ENCODE measurements at places on chromosomes 5 and 9.

DNA sequence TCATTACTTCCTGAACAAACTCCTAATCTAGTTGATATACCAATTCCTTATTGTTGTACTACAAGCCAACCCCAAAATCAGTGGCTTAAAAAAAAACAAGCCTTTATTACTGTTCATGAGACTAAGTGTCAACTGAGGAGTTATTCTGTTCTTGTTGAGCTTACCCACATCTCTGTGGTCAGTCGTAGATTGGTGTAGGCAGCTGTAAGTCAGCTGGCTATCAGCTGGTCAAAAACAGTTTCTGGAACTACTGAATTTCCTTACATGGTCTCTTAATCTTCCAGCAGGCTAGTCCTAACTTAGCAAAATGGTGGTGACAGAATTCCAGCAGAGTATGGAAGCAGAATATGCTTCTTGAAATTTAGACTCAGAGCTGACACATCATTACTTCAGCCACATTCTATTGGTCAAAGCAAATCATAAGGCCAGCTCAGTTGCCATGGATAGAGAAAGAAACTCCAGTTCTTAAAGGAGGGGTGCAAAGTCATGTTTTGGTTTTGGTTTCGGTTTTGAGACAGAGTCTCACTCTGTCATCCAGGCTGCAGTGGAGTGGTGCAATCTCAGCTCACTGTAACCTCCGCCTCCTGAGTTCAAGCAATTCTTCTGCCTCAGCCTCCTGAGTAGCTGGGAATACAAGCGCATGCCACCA, 386.1 kb upstream of the MPDZ start:
- DNase-seq: no peak

- DNase-seq: no peak
Observed at GRCh38 chr9:130132746-130133145, 39.5 kb upstream of the NCS1 start.

DNA sequence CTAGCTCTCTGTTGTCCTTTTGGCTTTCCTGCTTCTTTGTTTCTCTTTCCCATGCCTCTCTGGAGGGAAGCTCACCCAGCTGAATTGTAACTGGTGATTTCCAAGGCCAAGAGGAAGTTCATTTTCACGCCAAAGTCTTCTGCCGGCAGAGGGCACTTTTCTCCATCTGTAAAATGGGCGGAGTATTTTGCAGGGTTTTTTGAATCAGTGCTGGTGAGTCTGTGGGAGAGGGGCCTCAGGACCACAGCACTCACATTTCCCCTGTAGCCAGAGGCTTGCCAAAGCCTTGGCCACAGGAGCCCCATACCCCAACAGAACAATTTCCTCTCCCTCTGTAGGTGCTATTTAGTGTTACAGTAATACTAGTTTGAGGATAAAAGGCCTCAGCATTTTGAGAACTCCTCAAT, 42.3 kb upstream of the MATR3 start:
- DNase-seq: no peak

GRCh38 chr5:135979510-135979909, 24.7 kb upstream of the LECT2 start:
- DNase-seq: no peak

DNA sequence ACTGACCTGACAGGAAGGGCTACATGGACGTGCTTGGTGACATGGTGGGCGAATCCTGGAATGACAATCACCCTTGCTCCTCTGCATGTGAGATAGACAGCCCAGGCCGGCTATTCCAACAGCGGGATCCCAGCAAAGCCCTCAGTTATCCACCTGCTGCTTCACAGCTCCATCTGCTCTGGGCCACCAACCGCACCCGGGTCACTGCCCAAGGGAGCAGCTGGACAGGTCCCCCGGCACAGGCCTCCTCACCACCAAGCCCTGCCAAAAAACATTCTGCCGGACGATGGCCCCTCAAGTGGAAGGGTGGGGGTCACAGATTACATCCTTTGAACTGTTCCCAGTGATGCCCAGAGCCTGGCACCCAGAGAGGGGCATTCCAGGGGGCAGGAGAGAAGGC, 39.6 kb downstream of the STK10 start:
- peak; percentile 59 for DNase-seq

GRCh38 chr5:168059131-168059530, 232.3 kb upstream of the WWC1 start:
- no peak for DNase-seq

GRCh38 chr9:130495067-130495466, 50.3 kb downstream of the ASS1 start:
- no peak for DNase-seq

DNA sequence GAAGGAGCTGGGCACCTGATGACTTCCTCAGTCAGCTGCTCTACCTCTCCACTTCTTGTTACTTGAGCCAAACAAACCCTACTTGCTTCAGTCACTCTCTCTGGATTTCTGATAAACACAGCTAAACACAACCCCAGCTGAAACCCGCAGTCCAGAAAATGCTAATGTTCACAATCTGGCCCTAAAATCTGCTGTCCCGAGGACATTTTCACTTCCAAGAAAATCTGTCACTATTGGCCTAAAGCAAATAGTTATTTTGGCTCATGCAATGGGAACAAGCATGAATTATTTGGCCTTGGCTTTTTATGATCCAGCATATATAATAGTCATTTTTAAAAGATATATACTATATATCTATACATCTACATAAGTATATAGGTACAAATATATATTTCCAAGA, 19.1 kb downstream of the FAM81B start:
- no peak for DNase-seq

DNA sequence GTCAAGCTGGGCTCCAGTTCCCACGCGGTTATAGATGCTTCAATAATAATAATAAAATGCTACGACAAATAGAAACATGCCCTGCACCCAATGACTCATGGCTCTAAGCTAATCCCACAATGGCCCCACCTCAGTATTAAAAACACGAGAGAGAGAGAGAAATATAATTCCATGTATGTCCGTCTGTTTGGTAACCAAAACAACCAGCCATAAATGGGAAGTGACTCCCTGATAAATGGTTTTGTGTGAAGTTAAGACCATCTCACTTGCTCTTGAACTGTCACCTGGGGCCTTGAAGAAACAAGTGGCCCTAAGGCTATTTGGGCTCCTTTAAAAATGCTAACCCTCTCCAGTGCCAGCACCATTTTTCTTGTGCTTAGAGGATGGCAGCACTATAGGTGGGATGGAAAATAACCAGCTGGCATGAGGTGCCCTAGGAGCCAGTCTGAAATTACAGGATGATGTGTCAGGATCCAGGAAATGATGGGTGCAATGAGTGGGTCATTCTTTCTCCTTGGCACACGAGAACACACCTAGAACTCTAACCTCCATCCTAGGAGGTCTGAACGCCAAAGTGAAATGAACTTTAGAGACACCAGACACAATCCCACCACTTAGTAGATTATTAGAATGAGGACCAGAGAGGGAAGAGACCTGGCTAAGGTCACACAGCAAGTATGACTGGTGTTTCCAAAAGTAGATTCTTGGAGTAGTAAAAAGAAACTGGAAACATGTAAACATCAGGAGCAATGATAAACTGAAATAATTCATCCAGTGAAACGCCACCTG, 35.7 kb upstream of the ADRB2 start:
- DNase-seq: peak; percentile 76

- no peak for DNase-seq
Observed at GRCh38 chr5:8952147-8952546, 593.7 kb downstream of the SEMA5A start.

DNA sequence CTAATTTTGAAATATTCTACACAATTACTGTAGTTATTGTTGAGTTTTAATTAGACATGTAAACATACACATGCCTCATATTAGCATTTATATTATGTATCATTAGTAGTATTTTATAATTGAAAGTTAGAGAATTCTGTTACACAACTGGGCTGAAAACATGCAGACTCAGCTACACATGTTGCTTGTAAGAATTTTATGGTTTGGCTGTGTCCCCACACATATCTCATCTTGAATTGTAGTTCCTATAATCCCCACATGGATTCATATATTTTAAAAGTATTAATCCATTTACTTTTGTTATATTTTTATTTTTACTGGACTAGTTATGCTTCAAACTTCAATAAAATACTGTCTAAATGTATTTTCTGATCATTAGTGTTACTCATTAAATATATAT, 2075.3 kb upstream of the C9orf72 start:
- no peak for DNase-seq

- DNase-seq: no peak
Observed at GRCh38 chr5:60727033-60727679, 27.2 kb upstream of the DEPDC1B start.

DNA sequence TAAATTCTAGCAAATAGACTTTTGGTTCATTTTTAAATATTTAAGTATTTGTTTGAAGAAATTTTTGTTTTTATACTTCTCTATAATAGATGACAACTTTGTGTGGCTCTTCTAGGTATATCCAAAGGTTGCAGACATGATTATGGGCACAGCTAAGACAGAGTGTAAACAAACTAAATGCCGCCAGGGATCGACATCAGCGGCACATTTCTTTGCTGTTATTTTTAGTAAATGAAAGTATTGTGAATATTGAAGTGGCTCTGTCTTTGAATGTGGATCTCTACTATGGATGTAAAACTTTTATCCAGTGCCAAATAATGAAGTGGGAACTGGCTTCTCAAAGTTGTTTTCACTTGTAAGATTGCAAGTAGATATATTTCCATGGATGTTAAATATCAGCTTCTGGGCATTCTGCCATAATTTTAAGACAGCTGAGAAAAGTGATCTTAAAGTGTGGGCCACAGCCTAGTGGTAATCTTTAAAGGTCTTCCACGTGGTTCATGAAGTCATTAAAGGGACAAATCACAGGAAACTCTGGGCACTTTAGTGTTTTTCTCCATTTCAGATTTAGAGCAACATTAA, 589.9 kb downstream of the ZNF608 start:
- DNase-seq: no peak

GRCh38 chr5:155015239-155015638, 1.7 kb downstream of the KIF4B start:
- DNase-seq: no peak

- DNase-seq: peak; percentile 64
Observed at GRCh38 chr5:115818821-115819220, 2.4 kb upstream of the CDO1 start.

DNA sequence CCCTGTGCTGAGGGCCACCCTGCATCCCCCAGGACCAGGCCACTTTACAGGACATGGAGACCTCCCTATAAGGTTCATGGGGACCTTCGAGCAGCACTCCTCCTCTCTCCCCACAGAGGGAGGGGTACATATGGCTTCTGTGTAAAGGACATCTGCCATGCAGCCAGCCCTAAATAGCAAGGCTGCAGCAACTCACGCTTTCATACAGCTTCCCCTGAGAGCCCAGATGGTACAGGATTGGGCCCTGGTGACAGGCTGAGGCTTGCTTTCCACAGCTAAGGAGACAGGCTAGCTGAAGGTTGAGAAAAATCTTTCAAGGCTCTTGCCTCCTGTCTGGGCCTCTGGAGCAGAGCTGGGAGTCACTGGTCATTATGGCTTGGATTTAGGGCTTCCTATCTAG, 147.0 kb upstream of the ZNF366 start:
- DNase-seq: no peak

DNA sequence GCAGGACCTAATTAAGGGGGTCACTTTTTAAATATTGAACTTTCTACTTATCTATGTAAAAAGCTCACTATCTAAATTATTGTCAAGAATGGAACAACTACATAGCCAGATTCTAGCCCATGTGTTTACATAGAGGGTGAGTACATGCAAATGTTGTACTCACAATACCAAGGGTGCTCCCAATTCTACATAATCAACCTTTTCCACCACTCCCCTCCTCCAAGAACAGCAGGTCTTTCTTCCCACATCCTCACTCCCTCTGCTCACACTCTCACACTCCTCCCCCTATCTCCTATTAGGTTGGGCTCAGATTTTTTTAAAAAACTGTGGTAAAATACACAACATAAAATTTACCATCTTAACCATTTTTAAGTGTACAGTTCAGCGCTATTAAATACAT, 325.4 kb downstream of the ARL15 start:
- DNase-seq: no peak

- DNase-seq: no peak
Observed at GRCh38 chr9:112866662-112867274, 23.9 kb downstream of the SLC46A2 start.

GRCh38 chr9:107727086-107727780, 237.7 kb upstream of the KLF4 start:
- DNase-seq: no peak

DNA sequence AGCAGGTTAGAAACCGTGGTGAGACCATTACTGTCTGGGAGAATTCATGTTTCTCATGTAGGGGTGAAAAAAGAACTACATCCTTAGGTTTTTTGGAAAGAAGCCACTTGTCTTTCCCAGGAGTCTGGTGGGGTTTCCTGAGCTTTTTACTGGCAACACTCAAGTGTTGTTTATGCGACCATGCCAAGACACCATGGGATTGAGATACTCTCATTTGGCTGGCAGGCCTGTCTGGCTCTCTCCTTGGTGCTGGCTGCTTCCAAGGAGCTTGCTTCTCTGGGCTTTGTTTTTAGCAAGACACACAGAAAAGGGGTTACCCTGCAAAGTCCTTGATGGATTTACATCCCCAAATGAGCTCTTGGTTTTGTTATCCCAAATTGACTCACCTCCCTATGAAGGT, 80.9 kb upstream of the ISL1 start:
- DNase-seq: no peak

DNA sequence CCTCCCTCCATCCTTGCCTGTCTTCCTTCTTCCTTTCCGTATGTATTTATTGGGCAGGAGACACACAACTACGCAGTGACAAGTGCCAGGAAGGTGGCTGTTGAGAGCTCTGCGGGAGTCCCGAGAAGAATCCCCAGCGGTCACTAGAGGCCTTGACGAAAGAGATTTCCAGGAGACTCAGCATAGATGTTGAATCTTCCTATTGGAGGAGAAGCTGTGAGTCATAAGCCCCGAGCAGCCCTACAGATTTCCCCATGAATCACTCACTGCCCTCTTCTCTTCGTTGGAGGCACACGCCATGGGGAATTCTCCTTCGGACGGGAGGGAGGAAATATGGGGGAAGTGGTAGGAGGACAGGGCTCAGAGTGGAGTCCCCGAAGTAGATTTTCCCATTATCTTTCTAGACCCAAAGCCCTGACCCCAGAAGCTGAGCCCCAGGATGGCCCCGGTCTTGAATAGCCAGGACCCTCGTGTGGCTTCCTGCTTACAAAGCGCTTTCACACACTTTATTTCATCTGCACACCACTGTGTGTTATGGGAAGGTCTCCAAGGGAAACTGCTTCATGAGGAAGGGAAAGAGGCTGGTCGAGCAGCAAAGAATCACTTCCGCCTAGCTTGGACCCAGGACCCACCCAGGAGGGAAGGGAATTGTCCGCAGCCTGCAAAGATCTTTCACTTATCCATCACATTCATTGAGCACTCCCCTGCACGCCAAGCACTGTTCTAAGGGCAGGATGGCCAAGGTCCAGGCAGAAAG, 12.7 kb downstream of the DUSP1 start:
- DNase-seq: peak; percentile 66

- DNase-seq: no peak
Observed at GRCh38 chr5:34996261-34996660, 51.5 kb downstream of the AGXT2 start.

All from RWPE2 (cell line).